ENCODE measurements at places on chromosomes 1 and 21.
A peak's percentile ranks its signal among the peaks of the same experiment; 100 is the strongest.

DNA sequence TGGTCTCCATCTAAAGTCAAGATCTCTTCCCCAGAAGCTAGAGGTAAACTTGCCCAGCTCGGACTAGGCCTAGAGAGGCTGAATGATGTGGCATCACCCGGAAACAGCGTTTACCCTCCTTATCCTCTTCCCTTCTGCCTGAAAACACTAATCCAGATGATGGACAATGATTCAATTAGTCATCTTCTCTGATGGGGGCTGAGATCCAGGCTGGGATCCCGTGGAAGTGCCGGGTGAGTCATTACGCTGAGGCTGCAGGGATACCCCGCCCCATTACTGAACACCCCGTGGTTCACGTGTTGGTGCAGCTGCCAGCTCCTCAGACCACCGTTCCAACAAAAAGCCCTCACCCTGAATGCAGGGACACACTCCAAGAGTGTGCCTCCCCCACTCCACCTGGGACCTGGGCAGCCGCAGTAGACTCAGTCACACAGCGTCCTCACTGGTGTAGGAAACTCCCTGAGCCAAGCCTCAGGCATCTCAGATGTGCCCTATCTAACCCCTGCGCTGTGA is 2.0 kb downstream of the S100A6 start:
- no peak for DNase-seq

DNA sequence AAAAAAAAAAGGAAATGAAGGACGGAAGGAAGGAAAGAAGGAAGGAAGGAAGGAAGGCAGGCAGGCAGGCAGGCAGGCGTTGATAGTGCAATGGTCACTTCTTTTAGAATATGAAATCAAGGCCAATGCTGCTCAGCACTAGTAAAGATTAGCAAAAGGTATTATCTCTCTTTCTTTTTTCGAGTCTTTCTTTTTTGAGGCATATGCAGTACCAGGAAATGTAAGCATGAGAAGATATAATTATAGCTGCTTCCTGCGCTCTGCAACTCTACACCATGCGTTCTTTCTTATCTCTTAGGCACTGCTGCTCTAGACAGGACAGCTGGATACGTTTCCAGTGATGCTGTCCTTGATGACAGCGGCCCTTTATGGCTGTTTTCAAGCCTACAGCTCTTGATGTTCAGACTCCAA is 1512.5 kb upstream of the B3GALT2 start:
- DNase-seq, result no peak

DNA sequence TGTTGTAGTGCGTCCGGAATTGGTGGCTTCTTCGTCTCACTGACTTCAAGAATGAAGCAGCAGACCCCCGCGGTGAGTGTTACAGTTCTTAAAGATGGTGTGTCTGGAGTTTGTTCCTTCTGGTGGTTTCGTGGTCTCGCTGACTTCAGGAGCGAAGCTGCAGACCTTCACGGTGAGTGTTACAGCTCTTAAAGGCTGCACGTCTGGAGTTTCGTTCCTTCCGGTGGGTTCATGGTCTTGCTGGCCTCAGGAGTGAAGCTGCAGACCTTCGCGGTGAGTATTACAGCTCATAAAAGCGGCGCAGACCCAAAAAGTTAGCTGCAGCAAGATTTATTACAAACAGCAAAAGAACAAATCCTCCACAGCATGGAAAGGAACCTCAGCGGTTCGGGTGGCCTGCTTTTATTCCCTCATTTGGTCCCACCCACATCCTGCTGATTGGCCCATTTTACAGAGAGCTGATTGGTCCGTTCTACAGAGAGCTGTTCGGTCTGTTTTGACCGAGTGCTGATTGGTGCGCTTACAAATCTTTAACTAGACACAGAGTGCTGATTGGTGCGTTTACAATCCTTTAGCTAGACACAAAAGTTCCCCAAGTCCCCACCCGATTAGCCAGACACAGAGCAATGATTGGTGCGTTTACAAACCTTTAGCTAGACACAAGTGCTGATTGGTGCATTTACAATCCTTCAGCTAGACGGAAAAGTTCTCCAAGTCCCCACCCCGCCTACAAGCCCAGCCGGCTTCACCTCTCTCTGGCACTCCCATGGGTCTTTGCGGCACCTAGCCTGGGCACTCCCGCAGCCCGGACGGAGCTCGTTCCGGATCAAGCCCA is 49.6 kb upstream of the KRTAP19-8 start:
- no peak for DNase-seq

DNA sequence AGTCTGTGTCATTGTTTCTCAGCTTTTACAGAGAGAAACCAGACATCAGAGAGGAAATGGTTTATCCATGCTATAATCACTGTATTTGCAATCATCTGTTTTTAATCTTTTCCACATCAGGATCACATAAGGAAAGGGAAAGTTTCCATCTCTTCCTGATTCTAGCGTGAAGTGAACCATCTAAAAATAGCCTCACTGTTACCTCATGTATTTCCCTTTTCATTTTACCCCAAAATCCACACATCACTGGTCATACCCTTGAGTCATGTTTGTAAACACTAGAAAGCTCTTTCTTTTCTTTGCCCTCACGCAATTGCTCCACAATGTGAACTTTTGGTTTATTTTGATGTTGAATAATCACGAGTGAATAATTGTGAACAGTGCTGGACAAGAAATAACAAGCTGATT is 146.0 kb downstream of the PLA2G4A start:
- no peak for DNase-seq

GRCh38 chr1:30191154-30191702 is 532.2 kb downstream of the MATN1 start:
- peak; percentile 41 for DNase-seq

GRCh38 chr21:29238053-29238966 is 60.4 kb upstream of the BACH1 start:
- DNase-seq, result no peak

- DNase-seq, result no peak
Measured at GRCh38 chr1:203692565-203693470, 66.2 kb downstream of the ATP2B4 start.

DNA sequence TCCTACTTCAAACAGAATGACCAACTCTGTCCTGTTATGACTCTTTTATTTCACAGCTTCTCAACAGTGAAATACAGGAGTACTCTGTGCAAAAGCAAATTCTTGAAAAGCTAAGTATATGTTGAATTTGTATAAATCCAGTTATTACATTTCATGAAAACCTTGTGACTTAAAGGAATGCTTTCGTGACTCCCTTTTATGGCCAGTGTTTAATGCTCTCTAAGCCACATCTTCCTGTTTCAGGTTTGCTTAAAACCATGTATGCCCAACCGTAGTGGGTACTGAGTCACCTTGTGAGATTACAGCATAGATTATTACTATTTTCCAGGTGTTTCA is 40.2 kb upstream of the KIF1B start:
- DNase-seq, result no peak

DNA sequence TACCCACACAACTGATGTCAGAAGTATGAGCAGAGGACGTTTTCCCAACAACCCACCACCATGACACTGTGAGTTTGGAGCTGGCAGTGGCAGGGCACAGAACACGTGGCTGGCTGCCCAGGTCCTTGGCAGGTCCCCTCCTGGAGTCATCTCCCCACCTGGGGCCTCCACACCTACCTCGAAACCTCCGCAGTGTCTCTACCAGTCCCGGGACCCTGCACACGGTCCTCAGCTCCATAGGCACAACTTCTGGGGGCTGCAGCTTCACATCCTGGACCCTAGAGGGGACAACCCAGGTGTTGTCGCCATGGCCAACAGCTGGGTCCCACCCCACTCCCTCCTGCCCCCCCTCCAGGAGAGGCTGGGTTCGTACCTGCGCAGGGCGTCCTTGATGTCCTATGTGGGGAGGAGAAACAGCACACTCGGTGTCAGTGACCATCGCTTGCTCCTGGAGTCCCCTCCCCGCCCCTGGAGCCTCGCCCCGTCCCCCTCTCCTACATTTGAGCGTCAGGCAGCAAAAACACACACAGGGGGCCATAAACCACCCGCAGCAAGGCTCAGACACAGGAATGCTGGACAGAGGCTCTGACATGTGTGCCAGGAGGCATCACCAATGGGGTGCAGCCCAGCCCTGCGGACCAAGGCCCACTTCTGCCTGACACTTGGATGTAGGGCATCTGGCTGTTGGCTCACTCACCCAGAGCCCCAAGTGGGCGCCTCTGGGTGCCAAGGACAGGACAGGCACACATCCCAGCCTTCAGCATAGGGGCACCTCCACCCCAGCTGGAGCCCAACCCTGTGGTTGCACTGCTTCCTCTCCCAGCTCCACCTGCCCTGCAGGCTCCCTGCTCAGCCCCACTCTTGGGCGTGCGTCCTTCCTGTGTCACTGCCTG is 9.6 kb downstream of the TRIM11 start:
- no peak for DNase-seq

DNA sequence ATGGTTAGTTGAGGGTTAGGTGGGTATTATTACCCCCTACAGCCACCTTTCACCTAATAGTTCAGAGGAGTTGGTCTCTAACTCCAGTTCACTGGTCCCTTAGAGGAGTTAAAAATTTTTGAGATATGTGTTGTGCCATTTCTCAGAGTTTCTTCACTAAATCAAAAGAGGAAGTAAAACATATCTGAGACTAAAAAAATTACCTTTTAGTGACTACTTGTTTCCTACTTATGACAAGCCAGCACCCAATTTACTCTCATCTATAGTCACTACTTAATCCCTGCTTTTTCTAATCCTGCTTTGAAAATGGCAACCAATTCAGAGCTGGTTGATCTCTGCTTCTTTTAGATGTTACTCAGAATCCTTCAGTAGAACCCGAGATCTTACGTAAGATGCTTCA is 1316.8 kb upstream of the B3GALT2 start:
- DNase-seq, result no peak

GRCh38 chr1:18803151-18803791 is 56.2 kb downstream of the TAS1R2 start:
- DNase-seq, result no peak

GRCh38 chr1:210598135-210598652 is 269.5 kb downstream of the HHAT start:
- DNase-seq, result no peak

GRCh38 chr1:147171399-147172167 is 687 bp downstream of the PRKAB2 start:
- DNase-seq, result no peak
